HTR-8/SVneo (cell line): ENCODE measurements at places on chromosomes 5 and 9.
A peak's percentile ranks its signal among the peaks of the same experiment; 100 is the strongest.

GRCh38 chr5:35488055-35488454 is 129.6 kb upstream of the SPEF2 start:
- DNase-seq, result no peak

GRCh38 chr9:135079676-135080075 is 7.8 kb upstream of the OLFM1 start:
- no peak for DNase-seq

GRCh38 chr9:95025213-95026147 is 292.0 kb downstream of the FANCC start:
- DNase-seq, result peak; percentile 67

- no peak for DNase-seq
These were observed 3.7 kb downstream of the CLTA start for GRCh38 chr9:36194326-36195000.

- DNase-seq, result no peak
These were observed 1.1 kb upstream of the SSBP2 start for GRCh38 chr5:81751836-81752643.

DNA sequence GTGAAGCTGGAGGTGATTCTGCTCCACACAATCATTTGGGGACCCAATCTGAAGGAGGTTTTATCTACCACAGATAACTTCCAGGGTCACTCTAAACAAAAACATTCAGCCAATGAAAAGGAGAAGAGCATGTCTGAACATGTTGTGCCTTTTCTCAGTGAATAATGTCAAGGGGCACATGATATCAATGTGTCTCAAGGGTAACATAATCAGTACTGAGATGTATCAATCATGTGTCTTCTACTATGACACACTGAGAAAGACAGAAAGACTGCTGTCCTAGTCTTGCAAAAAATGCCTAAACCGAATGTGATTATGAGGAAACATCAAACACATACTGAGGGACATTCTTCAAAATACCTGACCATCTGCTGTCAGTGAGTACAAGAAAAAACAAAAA is 25.4 kb upstream of the RASA1 start:
- DNase-seq, result no peak

DNA sequence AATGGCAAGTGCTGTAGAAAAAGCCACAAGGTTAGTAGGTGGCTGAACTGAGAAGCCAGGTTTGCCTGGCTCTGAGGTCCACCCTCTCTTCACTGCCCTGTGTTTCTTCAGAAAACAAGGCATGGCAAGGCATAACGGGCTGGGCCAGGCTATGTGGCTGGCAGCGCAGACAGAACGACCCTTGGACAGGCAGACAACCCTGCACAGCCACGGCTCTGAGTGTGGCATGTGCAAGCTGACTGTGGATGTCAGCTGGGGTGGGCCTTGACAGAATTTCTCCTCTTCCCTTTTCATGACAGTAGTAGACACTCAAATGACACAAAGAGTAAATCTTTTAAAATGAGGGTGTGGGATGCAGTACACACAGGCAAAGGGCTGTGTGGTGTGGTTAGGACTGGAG is 81.7 kb downstream of the MACROH2A1 start:
- no peak for DNase-seq

DNA sequence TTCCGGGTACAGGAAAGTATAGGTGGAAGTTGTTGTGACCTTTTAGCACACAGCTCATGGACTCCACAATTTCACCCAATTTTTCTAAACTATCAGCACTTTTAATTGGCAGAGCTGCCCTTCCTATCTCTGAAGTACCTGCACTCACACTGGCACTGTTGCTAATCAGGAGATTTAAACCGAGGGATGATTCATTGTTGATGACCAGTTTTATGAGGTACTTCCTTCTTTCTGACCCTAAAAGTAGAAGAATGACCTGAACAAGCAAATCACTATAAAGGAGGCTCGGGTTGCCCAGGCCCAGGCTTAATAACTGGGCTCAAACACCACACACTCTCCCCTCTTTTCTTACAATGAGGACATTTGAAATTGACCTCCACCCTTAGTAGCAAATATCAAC is 105.9 kb downstream of the KCNN2 start:
- no peak for DNase-seq

DNA sequence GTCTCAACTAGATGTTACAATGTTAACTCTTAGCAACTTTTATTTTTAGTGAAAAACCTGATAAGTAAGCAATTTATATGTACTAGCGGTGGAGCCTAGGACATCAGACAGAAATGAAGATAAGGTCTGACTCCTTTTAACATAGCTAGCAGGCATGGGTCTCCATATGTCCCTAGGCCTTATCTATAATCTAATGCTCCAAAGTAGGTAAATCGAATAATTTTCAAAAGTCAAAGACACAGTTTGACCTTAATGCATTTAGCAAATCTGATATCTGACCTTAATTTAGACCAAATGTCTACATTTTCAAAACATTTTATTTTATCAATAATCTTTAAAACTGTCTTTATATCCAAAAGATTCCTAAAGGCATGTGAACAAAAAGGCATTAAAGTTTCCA is 305.0 kb upstream of the CCNH start:
- DNase-seq, result no peak

GRCh38 chr9:113158446-113158845 is 7.6 kb downstream of the SLC31A2 start:
- no peak for DNase-seq

- DNase-seq, result no peak
These were observed 554.0 kb downstream of the TLE4 start for GRCh38 chr9:80125731-80126264.

DNA sequence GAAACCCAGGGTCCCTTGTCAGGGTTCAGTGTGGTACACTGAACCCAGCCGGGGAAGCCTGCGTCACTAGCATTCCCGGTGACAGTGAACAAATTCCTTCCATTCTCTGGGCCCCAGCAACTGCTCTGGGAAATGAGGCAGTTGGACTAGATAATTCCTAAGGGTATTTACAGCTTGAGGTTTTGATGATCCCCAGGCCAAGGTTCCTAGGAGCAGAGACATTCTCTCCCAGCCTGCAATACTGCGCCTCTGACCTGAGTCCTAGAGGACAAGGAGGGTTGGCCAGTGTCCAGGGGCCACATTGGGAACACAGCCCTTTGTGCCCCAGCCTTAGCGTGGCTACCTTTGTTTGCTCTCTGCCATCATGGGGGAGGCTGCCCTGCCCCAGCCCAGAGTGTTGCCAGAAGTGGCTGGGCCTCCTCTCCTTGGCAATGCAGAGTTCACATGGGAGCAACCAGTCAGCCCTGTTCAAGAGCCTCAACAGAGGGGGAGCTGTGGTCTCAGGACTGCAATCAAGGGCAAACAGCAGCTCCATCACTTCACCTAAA is 178.2 kb downstream of the SEC61B start:
- DNase-seq, result no peak
